ENCODE measurements at places on chromosomes 4 and X. TPM values are rescaled to one million over a fixed set of nuclear protein-coding genes. Genes with fewer than 3 reads are reported as not detected.

- H3K36me3 ChIP-seq, result no peaks in the 10 kb centered on the region
- DNase-seq, result no peak
- H3K4me1 ChIP-seq, result no peaks in the 10 kb centered on the region
- no peak overlapping the region for H3K4me3 ChIP-seq
Measured at GRCh38 chr4:32145987-32146386, 1425.8 kb downstream of the PCDH7 start.

GRCh38 chrX:129585691-129586090 is 45.6 kb downstream of the OCRL start:
- H3K4me3 ChIP-seq, result no peak overlapping the region
- H3K27ac ChIP-seq, result no peak overlapping the region
- peaks cover 6% of the 10 kb centered on the region for H3K36me3 ChIP-seq
- no peaks in the 10 kb centered on the region for H3K4me1 ChIP-seq
- H3K27me3 ChIP-seq, result no peaks in the 10 kb centered on the region
- no peak for DNase-seq

DNA sequence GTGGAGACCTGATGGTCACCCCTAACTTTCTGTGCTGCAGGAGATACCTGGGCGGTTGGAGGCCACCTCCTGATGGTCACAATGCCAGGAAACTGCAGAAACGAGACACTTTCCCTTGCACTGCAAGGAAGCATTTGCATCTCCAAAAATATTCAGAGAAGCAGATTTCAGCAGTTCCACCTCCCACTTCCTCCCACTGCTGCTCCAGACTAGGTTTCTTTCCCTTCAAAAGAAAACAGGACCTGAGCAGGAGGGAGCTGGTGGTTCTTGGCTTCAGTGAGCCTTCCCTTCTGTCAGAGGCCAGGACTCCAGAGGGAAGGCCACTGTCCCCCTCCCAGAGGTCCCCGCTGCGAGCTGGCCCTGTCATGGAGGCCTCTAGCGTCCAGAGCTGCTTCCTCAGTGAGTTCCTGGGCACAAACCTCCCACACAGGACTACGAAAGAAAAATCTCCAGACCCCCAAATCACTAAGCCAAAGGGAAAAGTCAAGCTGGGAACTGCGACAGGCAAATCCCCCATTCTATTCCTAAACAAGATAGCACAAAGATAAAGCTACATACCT is 35.9 kb downstream of the GPM6B start:
- H3K4me3 ChIP-seq, result no peak overlapping the region
- H3K27me3 ChIP-seq, result no peaks in the 10 kb centered on the region
- peaks cover under 1% of the 10 kb centered on the region for H3K36me3 ChIP-seq
- H3K4me1 ChIP-seq, result no peaks in the 10 kb centered on the region
- H3K27ac ChIP-seq, result no peak overlapping the region

DNA sequence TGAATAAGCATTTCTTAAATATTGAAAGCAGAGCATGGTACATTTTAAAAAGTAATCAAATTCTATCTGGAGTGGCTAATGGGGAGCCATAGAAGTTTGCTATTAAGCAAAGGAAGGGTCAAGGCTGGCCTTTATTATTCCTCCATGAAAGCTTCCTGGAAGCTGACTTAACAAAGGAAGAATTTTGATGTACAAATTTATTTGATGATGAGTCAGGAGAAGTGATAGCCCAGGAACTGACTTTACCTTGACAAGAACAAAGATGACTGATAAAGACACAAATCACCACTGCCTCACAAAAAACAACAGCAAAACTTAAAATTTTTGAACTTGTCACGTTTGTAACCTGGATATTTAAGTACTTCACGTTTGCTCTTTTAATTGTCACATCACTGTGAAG is 872.1 kb downstream of the PCDH7 start:
- H3K27me3 ChIP-seq, result no peaks in the 10 kb centered on the region
- H3K36me3 ChIP-seq, result no peaks in the 10 kb centered on the region
- no peak overlapping the region for H3K4me3 ChIP-seq
- no peaks in the 10 kb centered on the region for H3K4me1 ChIP-seq

GRCh38 chr4:175469514-175469913 is 342.6 kb downstream of the GPM6A start:
- H3K27me3 ChIP-seq, result no peaks in the 10 kb centered on the region
- H3K27ac ChIP-seq, result no peak overlapping the region
- no peaks in the 10 kb centered on the region for H3K36me3 ChIP-seq
- no peaks in the 10 kb centered on the region for H3K4me1 ChIP-seq

- DNase-seq, result no peak
- H3K36me3 ChIP-seq, result no peaks in the 10 kb centered on the region
- no peaks in the 10 kb centered on the region for H3K27me3 ChIP-seq
Measured at GRCh38 chr4:100162027-100162685, 28.1 kb downstream of the DDIT4L start.

- no peak for DNase-seq
- no peaks in the 10 kb centered on the region for H3K36me3 ChIP-seq
- H3K27ac ChIP-seq, result no peak overlapping the region
- no peaks in the 10 kb centered on the region for H3K27me3 ChIP-seq
Measured at GRCh38 chrX:68944211-68944610, 115.4 kb downstream of the EFNB1 start.

- no peak for DNase-seq
- H3K4me3 ChIP-seq, result no peak overlapping the region
Measured at GRCh38 chrX:25175743-25176142, 160.0 kb upstream of the ARX start.

DNA sequence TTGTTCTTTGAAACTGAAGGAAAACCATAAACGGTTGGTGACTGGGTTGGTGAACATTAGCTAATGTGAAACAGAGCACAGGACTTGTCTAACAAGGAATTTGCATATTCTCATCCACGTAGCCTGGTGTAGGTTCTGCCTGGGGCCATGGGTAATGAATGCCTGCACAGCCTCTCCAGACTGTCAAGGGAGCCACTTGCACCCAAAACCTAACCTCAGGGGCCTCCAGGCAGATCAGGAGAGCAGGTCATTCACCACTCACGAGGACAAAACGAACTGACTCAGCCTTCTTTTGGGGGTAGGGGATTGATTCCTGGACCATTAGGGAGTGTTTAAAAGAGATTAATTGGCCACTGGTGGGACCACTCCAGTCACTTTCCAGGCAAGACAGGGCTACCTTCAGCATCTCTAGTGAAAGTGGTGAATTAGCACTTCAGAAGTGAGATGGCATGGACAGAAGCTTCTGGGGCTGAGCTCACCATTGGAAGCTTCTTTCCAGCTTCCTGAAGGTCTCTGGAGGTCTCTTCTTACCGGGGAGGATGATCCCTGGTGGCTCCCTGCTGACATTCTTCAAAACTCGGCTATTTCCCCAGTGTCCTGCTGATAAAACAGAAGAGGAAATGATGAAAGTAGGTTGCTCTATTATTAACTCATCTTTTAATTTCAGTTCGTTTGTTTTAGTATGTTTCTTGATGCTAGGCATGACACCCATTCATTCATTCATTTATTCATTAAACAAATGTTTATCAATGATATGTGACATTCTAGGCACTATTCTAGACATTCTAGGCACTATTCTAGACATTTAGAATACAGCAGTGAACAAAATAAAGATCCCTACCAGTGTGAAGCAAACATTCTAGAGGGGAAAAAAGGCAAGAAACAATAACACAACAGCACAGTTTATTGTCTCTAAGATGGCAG is 104.5 kb upstream of the LNX1 start:
- no peaks in the 10 kb centered on the region for H3K4me1 ChIP-seq
- no peak overlapping the region for H3K4me3 ChIP-seq
- no peaks in the 10 kb centered on the region for H3K36me3 ChIP-seq
- H3K27me3 ChIP-seq, result no peaks in the 10 kb centered on the region
- DNase-seq, result no peak

TREX2 gene
- 2.7 TPM for total RNA-seq

DNA sequence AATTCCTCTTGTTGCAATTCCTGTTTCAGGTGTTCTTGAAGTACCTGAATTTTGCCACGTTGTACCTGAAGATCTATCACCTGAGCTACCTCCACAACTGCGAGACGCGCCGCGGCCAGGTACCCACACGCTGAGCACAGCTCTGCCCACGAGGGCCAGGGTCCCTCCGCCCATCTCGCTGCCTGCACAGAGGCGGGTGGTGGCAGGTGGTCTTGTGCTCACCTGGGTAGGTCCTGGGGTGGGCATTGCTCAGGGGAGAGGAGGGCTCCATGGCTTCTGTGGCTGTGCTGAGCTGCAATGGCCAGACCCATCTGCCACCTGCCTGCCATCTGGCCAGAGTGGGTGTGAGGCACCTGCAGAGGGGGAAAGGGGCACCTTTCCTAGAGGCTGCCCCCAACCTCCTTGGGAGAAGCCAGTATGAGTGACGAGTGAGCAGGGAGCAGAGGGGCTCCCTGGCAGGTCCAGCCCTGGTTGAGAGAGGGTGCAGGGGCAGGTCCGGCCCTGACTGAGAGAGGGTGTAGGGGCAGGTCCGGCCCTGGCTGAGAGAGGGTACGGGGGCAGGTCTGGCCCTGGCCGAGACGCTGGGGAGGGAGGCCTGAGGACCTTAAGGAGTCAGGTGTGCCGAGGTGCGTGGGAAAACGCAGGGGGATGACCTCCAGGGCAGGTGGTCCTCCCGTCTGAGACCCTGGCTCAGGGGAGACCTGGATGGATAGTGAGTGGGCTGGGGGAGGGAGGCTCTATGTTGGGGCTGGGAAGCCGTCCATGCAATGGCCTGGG is 10.7 kb downstream of the PDE6B start:
- H3K36me3 ChIP-seq, result no peaks in the 10 kb centered on the region
- no peak overlapping the region for H3K27ac ChIP-seq
- H3K4me3 ChIP-seq, result no peak overlapping the region
- H3K27me3 ChIP-seq, result peaks cover 3% of the 10 kb centered on the region

GRCh38 chr4:3375688-3376087 is 66.1 kb upstream of the HGFAC start:
- no peaks in the 10 kb centered on the region for H3K4me1 ChIP-seq
- no peaks in the 10 kb centered on the region for H3K27me3 ChIP-seq
- no peak for DNase-seq
- H3K4me3 ChIP-seq, result no peak overlapping the region
- H3K27ac ChIP-seq, result no peak overlapping the region

- no peak for DNase-seq
- H3K36me3 ChIP-seq, result no peaks in the 10 kb centered on the region
- no peaks in the 10 kb centered on the region for H3K4me1 ChIP-seq
- no peak overlapping the region for H3K27ac ChIP-seq
Measured at GRCh38 chr4:146191766-146192458, 16.4 kb downstream of the LSM6 start.

DNA sequence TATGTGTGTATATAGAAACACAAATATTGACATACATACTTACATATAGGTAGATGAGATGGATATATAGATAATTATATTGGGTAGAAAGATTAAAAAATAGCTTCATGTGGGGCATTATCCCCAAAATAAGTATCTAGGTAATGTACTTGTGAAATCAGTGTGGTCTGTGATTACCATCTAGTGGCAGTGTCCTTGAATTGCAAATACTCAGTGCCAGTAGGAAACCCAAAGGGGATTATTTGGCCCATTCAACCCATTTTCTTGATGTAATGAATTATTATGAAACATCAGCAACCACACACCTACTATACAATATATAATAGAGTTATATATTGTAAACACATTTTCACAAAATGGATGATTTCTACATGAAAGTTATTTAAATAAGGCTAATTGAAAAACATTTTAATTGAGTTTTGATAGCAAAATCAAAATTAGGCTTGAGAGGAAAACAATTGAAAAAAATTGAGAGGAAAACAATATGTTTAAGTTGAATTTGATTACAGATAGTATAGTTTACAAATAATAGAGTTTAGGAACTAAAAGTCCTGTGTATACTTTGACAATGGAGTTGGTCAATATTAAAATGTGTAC is 389.4 kb downstream of the GALNTL6 start:
- no peak overlapping the region for H3K27ac ChIP-seq
- H3K4me1 ChIP-seq, result no peaks in the 10 kb centered on the region
- H3K36me3 ChIP-seq, result no peaks in the 10 kb centered on the region
- no peaks in the 10 kb centered on the region for H3K27me3 ChIP-seq
- DNase-seq, result no peak
- H3K4me3 ChIP-seq, result no peak overlapping the region

PNMA6A gene
- 0.68 TPM for total RNA-seq

GRCh38 chr4:135122457-135122856 is 920.9 kb upstream of the PABPC4L start:
- H3K27ac ChIP-seq, result no peak overlapping the region
- H3K4me1 ChIP-seq, result no peaks in the 10 kb centered on the region

MGAT4D gene
- not detected for total RNA-seq

GRCh38 chrX:135425026-135425965 is 3.6 kb downstream of the SMIM10L2A start:
- no peaks in the 10 kb centered on the region for H3K27me3 ChIP-seq
- H3K36me3 ChIP-seq, result no peaks in the 10 kb centered on the region
- H3K4me1 ChIP-seq, result no peaks in the 10 kb centered on the region
- no peak overlapping the region for H3K4me3 ChIP-seq
- no peak for DNase-seq

- no peak overlapping the region for H3K4me3 ChIP-seq
- no peaks in the 10 kb centered on the region for H3K27me3 ChIP-seq
- H3K36me3 ChIP-seq, result no peaks in the 10 kb centered on the region
- DNase-seq, result no peak
- H3K4me1 ChIP-seq, result no peaks in the 10 kb centered on the region
Measured at GRCh38 chrX:103250977-103251376, 4.0 kb downstream of the TCEAL8 start.

CYSLTR1 gene
- 71.9 TPM for total RNA-seq

DNA sequence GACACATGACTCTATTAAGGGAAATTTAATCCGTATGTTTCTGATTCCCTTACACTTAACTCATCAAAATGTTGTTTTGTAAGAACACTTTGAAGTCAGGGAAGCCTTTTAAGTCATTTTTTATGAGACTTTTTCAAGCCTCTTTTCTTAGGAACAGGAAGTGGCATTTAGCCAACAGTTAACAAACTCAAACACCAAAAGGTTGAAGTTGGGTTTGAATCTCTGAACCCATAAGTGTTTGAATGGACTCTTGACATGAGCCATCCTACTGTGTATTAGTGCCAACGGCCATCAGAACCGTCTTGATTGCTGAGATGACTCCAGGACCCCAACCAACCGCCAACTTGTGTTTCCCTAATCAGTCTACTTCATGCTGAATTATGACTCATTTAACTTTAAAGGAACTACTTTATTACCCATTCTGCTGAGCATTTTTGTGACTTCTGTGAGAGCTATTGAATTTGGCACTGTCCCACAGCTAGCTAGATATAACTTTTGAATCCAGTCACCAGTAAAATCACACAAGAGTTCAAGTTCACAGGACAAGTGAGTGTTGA is 209.1 kb upstream of the FAT1 start:
- no peak for DNase-seq
- H3K36me3 ChIP-seq, result no peaks in the 10 kb centered on the region
- no peaks in the 10 kb centered on the region for H3K27me3 ChIP-seq
- no peak overlapping the region for H3K27ac ChIP-seq
- no peaks in the 10 kb centered on the region for H3K4me1 ChIP-seq

DNA sequence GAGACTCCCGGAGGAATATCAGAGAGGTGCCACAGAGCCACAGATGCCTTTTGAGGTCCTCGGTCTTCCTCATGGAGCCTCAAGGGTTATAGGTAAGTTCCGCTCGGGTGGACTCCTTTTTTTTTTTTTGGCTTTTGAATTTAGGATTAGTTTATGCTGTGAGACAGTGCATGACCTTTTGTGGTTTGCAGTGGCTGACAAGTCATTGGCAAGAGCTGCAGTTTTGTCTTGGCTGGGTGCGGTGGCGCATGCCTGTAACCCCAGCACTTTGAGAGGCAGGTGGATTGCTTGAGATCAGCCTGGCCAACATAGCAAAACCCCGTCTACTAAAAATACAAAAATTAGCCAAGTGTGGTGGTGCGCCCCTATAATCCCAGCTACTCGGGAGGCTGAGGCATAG is 4.5 kb upstream of the GRSF1 start:
- H3K27me3 ChIP-seq, result no peaks in the 10 kb centered on the region
- no peak overlapping the region for H3K4me3 ChIP-seq
- H3K36me3 ChIP-seq, result no peaks in the 10 kb centered on the region
- H3K27ac ChIP-seq, result no peak overlapping the region
- DNase-seq, result no peak

COL4A6 gene
- total RNA-seq, result not detected
